ENCODE measurements at places on chromosomes 1 and 21. TPM values are rescaled to one million over a fixed set of nuclear protein-coding genes. Genes with fewer than 3 reads are reported as not detected.

CAMK1G gene
- total RNA-seq = not detected

SYTL1 gene
- total RNA-seq = 11.2 TPM

CRYBG2 gene
- total RNA-seq = 63.3 TPM

RAB42 gene
- 2.9 TPM for total RNA-seq

MAP1LC3C gene
- 0.86 TPM for total RNA-seq

PEAR1 gene
- total RNA-seq = 0.18 TPM

TTC22 gene
- 8.8 TPM for total RNA-seq

CYP4A11 gene
- total RNA-seq = not detected

- DNase-seq = no peak
- no peaks in the 10 kb centered on the region for H3K27me3 ChIP-seq
- peaks cover 12% of the 10 kb centered on the region for H3K4me1 ChIP-seq
- H3K27ac ChIP-seq = peak overlapping the region; percentile 5
These were observed 90.1 kb upstream of the IRF2BP2 start for GRCh38 chr1:234699795-234700665.

- no peaks in the 10 kb centered on the region for H3K27me3 ChIP-seq
- peaks cover 34% of the 10 kb centered on the region for H3K4me1 ChIP-seq
- no peak for DNase-seq
These were observed 1.6 kb downstream of the TTC13 start for GRCh38 chr1:230976825-230977747.

DNA sequence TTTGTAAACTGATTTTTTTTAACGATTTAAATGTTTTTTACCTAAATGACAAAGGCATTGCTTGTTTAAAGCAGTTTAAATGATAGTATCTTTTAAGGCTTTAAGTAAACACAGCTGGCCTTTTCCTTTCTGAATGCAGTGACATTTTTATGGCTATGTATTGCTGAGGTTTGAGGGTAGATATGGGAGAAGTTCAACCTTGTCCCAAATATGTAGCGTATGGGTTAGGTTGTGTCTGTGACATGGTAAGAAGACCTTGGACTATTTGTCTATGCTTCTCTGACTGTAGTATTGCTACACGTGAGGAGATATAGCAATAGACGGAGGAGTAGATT lies 32.5 kb downstream of the PKNOX1 start:
- no peak overlapping the region for H3K4me3 ChIP-seq
- H3K27ac ChIP-seq = no peak overlapping the region

DNA sequence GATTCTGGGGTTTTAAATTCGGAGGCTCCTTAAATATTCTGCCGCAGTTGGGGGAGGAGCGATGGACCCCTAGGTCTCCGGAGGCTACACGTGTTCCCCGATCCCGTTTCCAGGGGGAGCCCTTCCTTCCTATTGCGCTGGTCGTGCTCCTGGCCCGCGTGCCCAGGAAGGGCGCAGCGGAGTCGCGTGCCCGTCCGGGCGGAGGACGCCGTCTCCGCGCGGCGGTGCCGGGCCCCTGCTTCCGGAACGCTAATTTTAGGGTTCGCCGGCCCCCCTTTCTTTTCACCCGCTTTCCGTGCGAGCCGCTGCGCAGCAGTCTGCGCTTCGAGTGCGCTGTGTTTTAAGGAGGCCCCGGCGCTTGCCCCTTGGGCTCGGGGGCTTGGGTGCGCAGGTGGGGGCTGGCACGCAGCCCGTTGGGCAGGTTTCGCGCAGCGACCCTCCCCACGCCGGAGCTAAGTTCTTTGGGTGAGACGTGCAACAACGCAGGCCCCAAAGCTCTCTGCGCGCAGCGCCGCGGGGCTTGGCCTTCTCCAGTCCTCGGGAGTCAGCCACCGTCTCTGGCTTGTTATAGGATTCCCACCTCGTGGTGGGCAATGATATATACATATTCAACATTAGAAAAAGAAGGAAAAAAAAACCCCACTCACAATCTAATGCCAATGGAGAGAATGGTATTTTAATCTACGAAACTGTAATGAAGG lies 43.5 kb upstream of the DNAJC6 start:
- peak overlapping the region; percentile 34 for H3K4me3 ChIP-seq
- H3K4me1 ChIP-seq = no peaks in the 10 kb centered on the region
- DNase-seq = peak; percentile 64

DNA sequence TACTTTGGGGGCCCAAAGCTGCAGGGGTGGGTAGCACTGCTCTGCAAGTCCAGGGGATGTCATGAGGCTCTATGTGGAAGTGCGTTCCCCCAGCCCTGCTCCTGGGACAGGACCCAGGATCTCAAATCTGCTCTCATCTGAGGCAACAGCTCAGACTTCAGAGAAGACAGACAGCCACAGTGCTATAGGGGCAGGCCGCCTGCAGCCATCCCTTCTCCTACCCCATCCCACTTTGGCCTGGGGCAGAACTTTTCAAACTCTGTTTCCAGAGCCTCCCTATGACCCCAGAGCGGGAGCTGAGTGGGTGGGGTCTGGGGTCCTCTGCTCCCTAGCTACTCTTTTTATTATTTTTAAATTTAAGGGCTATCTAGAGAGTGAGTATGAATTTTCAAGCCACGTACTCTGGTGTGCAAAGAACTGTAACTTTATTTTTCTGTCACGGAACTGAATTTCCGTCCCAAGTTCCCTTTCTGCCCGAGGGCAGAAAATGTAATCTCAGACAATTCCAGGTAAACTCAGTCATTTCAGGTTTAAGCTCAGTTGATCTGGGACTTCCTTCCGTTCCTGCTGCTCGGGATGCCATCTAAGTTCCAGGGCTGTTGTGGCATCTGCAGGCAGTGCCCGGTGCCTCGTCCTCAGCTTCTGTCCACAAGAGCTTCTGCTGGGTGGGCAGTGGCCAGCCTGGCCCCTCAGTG lies 98.3 kb downstream of the ACTL8 start:
- no peak for DNase-seq
- H3K36me3 ChIP-seq = no peaks in the 10 kb centered on the region
- H3K4me3 ChIP-seq = no peak overlapping the region

GRCh38 chr21:44318489-44319285 lies 18.8 kb downstream of the PFKL start:
- H3K36me3 ChIP-seq = peaks cover 1% of the 10 kb centered on the region
- no peaks in the 10 kb centered on the region for H3K27me3 ChIP-seq
- no peak overlapping the region for H3K4me3 ChIP-seq
- H3K27ac ChIP-seq = no peak overlapping the region

GRCh38 chr1:14983277-14983676 lies 170.3 kb upstream of the TMEM51 start:
- DNase-seq = no peak
- no peak overlapping the region for H3K4me3 ChIP-seq
- no peaks in the 10 kb centered on the region for H3K36me3 ChIP-seq
- H3K27ac ChIP-seq = no peak overlapping the region
- no peaks in the 10 kb centered on the region for H3K27me3 ChIP-seq

DNA sequence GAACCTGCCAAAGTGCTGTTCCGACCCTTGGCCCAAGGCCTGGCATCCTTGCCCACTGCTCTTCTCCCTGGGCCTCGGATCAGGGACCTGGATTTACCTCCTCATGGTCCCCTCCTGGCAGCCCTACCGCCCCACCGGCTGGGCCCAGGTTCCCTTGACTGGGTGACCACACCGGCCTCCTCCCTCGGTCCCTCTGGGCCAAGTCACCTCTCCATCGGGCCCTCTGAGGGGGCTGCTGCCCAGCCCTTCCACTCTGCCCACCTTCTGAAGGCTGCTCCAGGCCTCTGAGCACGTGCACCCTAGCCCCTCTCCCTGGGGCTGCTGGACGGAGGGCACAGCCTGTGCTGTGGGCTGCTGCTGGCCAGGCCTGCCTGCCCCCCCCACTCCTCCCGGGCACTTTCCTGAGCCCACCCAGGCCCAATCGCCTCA lies 9.3 kb upstream of the MMEL1 start:
- DNase-seq = no peak
- H3K27me3 ChIP-seq = no peaks in the 10 kb centered on the region
- peak overlapping the region; percentile 81 for H3K4me3 ChIP-seq
- H3K4me1 ChIP-seq = no peaks in the 10 kb centered on the region
- H3K27ac ChIP-seq = no peak overlapping the region

DNA sequence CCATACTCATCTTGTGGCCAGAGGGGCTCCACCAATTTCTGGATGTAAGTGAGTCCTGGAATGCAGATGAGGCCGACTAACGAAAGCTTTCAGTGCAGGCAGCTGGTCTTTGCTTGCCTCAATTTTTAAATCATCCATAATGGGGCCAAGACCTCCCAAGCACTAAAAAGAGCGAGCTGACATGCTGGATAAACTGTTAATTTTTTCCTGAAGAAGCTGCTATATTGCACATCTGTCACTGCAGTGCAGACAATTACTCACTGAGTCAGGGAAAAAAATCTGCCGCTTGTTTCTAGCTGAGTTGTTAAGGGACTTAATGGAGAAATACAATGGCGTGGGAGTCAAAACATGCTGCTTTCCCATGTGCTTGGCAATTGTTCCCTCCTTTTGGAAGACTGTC lies 205.5 kb downstream of the GPATCH2 start:
- H3K4me1 ChIP-seq = no peaks in the 10 kb centered on the region
- DNase-seq = no peak
- no peaks in the 10 kb centered on the region for H3K27me3 ChIP-seq
- no peak overlapping the region for H3K27ac ChIP-seq
- no peak overlapping the region for H3K4me3 ChIP-seq

DNA sequence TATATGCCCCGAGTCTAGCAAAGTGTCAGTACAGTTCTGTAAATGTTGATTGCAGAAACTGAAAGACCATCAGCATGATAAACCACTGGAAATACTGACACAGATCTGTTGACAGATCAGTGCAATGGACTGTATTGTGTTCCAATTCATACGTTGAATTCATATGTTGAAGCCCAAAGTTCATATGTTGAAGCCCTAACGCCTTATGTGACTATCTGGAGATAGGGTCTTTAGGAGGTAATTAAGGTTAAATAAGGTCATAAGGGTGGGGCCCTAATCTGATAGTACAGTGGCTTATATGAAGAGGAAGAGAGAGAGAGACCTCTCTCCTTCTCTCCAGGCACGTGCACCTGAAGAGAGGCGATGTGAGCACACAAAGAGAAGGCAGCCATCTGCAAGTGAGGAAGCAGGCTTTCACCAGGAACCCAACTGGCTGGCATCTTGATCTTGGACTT lies 144.7 kb downstream of the MRPL39 start:
- no peaks in the 10 kb centered on the region for H3K36me3 ChIP-seq
- no peaks in the 10 kb centered on the region for H3K27me3 ChIP-seq
- H3K4me1 ChIP-seq = no peaks in the 10 kb centered on the region
- no peak overlapping the region for H3K4me3 ChIP-seq
- DNase-seq = no peak
- no peak overlapping the region for H3K27ac ChIP-seq

DNA sequence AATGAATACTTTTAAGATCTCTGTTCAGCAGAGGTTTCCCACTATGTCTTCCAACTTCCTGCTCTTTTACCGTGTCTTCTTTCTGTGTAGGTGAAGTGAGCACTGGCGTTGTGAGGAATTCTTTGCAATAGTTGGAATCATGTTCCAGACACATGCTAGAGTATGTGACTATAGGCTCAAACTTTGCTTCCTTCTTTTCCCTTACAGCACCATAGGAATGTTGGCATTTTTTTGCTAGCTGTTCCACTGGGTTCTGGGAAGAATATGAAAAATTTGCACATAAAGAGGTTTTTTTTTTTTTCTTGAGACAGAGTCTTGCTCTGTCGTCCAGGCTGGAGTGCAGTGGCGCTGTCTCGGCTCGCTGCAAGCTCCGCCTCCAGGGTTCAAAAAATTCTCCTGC lies 15.7 kb upstream of the HUNK start:
- no peaks in the 10 kb centered on the region for H3K36me3 ChIP-seq
- H3K4me3 ChIP-seq = no peak overlapping the region
- H3K4me1 ChIP-seq = peaks cover 15% of the 10 kb centered on the region
- no peak for DNase-seq

- H3K27ac ChIP-seq = no peak overlapping the region
- no peaks in the 10 kb centered on the region for H3K27me3 ChIP-seq
- no peak for DNase-seq
- 0 out of 2 replicates have a peak, but pooled peaks cover 4% of the 10 kb centered on the region for H3K4me1 ChIP-seq
- H3K36me3 ChIP-seq = no peaks in the 10 kb centered on the region
These were observed 3.0 kb upstream of the LCE1E start for GRCh38 chr1:152783095-152783494.

GRCh38 chr21:40719615-40720014 lies 127.3 kb downstream of the DSCAM start:
- no peaks in the 10 kb centered on the region for H3K27me3 ChIP-seq
- no peak overlapping the region for H3K4me3 ChIP-seq
- H3K27ac ChIP-seq = no peak overlapping the region
- H3K36me3 ChIP-seq = no peaks in the 10 kb centered on the region

DNA sequence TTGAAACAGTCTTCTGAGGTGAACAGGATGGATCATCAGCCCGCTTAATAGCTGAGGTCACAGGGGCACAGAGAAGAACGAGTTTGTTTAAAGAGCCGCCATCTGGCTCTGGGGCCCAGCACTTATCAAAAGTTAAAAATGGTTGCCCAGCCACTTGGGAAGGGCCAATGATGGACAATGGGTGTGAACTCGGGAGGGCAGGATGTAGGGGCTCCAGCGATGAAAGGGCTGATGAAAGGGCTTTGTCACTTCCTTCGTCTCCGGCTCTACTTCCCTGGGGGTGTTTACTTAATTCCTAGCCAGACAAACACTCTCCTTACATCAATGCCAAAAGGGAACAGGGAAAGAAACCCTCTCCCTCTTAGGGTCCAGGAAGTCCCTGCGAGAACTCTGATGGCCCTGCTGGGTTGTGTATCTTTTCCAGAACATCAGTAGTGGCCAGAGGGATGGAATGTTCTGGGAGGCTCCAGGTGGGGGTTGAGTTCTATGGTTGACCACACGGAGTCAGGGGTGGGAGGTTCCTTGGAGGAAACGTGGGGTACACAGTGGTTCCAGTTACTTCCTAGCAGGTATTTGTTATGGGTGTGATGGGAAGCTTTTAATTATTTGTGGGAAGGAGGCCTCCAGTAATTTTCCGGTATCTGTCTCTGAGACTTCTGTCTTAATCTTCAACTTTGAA lies 9.0 kb upstream of the ABCG1 start:
- H3K36me3 ChIP-seq = no peaks in the 10 kb centered on the region
- H3K27me3 ChIP-seq = no peaks in the 10 kb centered on the region
- H3K4me1 ChIP-seq = no peaks in the 10 kb centered on the region
- DNase-seq = no peak
- no peak overlapping the region for H3K4me3 ChIP-seq
- H3K27ac ChIP-seq = no peak overlapping the region

GRCh38 chr1:192892934-192893333 lies 84.1 kb downstream of the RGS2 start:
- no peaks in the 10 kb centered on the region for H3K4me1 ChIP-seq
- H3K27ac ChIP-seq = no peak overlapping the region
- DNase-seq = no peak
- H3K4me3 ChIP-seq = no peak overlapping the region

DNA sequence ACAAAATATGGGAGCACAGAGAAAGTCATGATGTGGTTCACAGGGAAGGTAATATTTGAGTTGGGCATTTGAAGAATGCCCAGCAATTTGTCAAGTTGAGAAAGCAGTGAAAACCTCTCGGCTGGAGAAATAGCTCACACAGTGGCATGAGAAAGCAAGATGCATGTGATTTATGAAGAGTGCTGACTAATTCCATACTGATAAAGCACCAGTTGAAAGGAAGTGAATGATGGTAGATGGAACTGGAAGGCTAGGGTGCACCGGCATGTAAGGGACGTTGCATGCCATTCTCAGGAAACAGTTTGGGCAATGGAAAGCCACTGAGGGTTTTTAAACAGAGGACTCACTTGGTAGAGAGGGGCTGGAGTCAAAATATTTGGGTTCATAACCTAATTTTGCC lies 53.5 kb upstream of the MTF2 start:
- no peak overlapping the region for H3K4me3 ChIP-seq
- no peaks in the 10 kb centered on the region for H3K4me1 ChIP-seq
- no peak overlapping the region for H3K27ac ChIP-seq
- no peaks in the 10 kb centered on the region for H3K27me3 ChIP-seq
- DNase-seq = no peak
- no peaks in the 10 kb centered on the region for H3K36me3 ChIP-seq
